ENCODE measurements at places on chromosomes 4 and X.

GRCh38 chr4:80685214-80685613 is 345.3 kb upstream of the BMP3 start:
- no peak for DNase-seq

GRCh38 chr4:22688236-22688635 is 4.5 kb upstream of the GBA3 start:
- no peak for DNase-seq

GRCh38 chrX:151700581-151700980 is 5.3 kb downstream of the PRRG3 start:
- DNase-seq = no peak

DNA sequence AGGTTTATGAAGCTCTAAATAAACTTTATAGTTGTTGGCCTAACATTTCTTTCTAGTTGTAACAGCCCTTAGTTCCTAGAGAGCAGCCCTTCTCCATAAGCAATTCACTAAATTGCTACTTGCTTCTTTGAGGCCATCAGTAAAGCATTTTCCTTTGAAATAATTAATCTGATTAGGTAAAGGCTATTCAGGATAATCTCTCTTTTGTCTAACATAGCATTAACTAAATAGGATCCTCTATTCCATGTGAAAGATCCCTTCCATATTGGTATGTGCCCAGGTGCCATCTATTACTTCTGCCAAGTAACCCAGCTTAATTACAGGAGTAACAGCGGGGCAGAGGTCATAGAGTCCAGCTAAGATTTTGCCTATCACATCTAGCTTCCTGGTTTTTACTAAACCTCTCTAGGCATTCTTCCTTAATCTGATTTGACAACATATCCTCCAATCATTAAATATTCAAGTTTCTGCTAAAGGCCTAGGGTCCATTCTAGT is 1408.0 kb downstream of the PCDH18 start:
- no peak for DNase-seq

- no peak for DNase-seq
These were observed 75.5 kb downstream of the MTMR1 start for GRCh38 chrX:150768580-150769190.

- DNase-seq = no peak
These were observed 1549.3 kb upstream of the ADGRL3 start for GRCh38 chr4:59650861-59651260.

DNA sequence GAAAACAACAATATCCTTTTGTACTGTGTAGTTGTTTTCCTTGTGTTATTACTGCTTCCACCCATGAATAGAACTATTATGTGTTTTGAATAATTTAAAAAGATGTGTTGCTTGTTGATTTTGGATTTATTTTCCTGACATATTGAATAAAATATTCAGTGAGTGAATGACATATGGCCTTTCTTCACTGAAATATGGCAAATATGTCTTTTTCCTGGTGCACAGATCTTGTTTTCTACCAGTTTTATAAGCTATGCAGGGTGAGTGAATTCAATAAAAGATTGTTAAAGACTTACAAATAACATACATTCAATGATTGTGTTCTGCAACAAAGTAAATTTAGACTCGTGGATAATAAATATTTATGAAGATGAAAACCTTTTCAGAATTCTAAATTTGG is 1216.3 kb upstream of the ADGRL3 start:
- DNase-seq = no peak

- no peak for DNase-seq
These were observed 234.7 kb downstream of the DKK2 start for GRCh38 chr4:106801386-106801785.

DNA sequence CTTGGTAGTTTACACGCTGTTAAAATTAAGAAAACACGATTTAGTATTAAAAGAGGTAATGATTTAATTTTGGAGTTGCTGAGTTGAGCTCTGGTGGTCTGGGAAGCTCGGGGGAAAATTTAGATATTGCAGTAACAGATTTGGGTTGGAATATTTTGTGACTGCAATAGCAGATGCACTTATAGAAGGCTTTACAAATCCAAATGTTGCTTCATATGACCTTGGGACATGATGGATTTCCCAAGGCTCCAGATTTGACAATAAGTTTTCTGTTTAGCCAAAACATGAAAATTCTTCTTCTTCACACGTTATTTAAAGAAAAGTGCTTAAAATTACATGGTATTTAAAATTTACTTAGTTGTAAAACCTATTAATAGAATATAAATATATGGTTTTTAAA is 302.0 kb downstream of the SPRY1 start:
- no peak for DNase-seq

- DNase-seq = no peak
These were observed 20.0 kb upstream of the TMPRSS11A start for GRCh38 chr4:67983333-67983732.

GRCh38 chr4:36242629-36243354 is 1.5 kb downstream of the ARAP2 start:
- peak; percentile 27 for DNase-seq

GRCh38 chrX:18390941-18391538 is 34.4 kb upstream of the CDKL5 start:
- DNase-seq = peak; percentile 74

DNA sequence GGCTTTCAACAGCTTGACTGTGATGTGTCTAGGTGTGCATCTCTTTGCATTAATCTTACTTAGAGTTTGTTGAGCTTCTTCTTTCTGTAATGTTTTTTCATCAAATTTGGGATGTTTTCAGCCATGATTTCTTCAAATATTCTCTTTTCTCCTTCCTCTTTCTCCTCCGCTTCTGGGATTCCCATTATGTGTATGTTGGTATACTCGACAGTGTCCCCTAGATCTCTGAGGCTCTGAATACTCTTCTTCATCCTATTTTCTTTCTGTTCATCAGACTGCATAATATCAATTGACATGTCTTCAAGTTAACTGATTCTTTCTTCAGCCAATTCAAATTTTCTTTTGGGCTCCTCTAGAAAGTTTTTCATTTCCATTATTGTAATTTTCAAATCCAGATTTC is 25.9 kb downstream of the STPG2 start:
- DNase-seq = no peak

DNA sequence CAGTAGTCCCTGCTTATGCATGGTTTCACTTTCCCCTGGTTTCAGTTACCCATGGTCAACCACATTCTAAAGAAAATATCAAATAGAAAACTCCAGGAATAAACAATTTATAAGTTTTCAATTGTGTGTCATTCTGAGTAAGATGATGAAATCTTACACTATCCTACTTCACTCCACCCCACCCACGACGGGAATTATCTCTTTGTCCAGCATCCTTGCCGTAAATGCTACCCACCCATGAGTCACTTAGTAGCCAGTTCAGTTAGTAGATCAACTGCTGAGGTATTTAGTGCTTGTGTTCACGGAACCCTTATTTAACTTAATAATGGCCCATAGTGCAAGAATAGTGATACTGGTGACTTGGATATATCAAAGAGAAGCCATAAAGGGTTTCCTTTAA is 91.4 kb downstream of the KLHL13 start:
- no peak for DNase-seq

DNA sequence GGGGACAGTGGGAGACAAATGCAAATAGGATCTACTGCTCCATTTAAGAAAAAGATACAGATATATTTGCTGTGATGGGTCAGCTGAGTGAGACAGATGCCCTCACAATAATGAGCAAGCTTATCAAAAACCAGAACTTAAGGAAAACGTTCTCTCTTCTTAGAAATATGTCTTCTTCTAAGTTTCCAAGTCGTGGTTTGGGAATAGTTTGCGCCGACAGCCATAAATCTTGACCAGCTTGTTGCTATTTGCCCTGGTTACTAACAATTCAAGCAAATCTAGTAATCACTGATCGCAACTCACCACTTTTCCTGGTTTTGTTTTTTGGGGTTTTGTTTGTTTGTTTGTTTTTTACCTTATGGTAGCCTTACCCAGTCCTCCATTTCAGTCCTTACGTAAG is 67.6 kb upstream of the GUCY1A1 start:
- DNase-seq = no peak

DNA sequence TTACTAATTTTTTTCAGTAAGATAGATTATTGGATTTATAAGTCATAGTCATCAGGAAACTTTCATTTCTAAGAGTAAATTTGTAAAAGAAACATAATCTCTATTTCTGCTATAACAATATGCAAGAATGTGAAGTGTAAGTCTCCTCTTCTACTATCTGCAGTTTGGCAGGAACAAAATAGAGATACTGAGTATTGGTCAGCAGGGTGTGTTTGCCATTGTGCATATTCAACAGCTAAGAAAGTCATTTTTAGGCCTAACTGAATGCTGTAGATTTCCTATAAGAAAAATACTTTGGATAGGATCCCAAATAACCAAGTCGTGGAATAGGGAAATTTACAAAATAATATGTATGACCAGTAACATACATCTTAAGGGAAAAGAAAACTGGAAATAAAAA is 253.3 kb upstream of the EPHA5 start:
- no peak for DNase-seq

- DNase-seq = no peak
These were observed 138.9 kb upstream of the GIMD1 start for GRCh38 chr4:106507440-106507839.

- DNase-seq = no peak
These were observed 52.9 kb upstream of the VEGFC start for GRCh38 chr4:176845636-176846035.

GRCh38 chr4:5292101-5292500 is 240.8 kb downstream of the STK32B start:
- no peak for DNase-seq

DNA sequence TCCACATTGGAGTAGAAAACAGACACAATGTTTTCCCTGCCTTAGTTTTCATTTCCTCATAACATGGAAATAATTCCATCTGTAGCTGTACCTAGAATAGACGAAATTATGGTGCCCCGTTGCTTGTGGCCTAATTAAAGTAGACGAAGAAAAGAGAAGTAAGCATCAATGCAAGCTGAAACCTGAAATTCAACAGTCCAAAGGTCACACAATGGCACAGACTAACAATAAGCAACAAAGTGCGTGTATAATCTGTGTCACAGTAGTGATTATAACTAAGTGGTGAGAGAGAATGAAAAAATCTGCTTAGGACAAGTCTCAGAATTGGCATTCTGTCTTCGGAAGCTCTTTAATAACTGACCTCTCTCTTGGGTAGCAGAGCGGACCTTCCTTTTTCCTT is 24.3 kb downstream of the MAGEB17 start:
- DNase-seq = no peak

DNA sequence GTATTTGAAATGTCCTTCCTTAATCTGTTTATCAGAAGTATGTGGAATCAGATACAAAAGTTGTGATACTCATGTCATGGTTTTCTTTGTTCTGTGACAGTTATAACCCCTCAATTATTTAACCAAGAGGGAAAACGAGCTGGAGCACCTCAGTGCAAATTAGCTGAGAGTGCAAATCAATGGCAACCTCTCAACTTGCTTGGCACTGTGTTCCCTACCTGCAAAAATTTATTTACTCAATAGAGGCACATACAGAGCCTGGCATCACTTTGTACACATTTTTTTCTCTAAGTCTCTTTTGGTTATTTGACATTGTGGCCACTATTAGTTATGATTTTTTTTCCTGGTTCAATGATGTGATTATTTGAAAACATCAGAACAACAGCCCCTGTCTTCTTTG is 186.2 kb downstream of the STIM2 start:
- no peak for DNase-seq

DNA sequence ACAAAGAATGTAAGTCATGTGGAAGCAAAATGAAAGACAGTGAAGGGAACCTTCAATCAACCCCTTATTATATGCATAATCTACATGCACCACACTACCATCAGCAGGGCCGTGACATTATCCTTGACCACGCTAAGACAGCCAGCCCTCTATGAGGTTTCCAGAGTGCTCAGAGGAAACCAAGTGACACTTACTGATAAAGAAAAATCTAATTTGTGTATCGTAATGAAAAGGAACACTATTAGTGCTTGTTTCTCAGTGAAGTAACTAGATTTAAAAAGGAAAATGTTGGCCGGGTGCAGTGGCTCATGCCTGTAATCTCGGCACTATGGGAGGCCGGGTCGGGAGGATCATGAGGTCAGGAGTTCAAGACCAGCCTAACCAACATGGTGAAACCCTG is 56.4 kb downstream of the ABCG2 start:
- DNase-seq = no peak

DNA sequence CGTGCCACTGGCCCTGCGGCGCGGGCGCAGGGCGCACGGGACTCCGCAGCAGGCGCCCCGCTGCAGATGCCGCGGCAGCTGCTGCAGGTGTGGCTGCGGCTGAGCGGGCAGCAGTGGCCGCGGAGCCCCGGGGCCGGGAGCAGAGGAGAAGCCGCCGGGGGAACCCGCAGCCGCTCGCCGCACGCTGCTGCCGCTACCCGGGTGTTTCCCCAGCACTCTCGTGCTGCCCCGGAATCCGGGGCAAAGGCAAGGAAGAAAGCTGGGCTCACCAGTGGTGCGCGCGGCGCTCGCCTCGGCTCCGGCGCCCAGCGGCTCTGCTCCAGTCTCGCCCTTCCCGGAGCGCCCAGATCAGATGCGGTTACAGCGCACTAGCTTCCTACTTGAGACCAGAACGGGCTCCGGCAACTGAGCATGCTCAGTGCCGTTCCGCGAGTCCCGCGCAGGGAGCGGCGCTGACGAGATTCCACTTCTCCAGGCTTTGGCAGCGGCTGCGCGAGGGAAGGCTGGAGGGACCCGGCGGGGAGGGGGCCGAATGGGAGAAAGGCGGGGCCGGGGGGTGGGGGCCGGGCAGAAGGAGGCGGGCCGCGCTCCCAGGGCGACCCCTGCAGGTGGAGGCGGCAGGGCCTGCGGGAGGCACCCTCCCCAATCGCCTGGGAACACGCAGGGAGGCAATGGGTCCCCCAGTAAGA is at the start of gene APBB2:
Gene APBB2 (minus strand): TSS at position 407 of the 689 bp plus-strand sequence. CDS start 181,288 bp downstream, outside the sequence.
- DNase-seq = peak; percentile 46

- no peak for DNase-seq
These were observed 175.0 kb downstream of the PPP3CA start for GRCh38 chr4:101172369-101172768.

DNA sequence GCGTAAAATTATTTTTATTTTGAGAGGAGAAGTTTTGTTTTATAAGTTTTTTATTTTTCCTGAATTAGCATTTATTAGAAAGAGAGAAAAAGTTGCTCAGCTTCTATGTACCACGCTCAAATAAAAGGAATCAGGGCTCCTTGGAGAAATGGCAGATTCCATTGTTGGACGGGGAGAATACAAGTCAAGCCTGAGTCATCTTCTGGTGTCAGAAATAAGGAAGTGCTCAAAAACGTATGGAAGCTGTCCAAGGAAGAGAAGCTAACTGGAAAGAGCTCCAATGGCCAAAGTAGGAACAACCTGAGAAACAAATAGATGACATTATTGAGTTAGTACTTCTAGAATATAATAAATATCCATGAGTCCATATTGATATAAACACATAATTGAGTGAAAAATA is 89.3 kb upstream of the NEIL3 start:
- DNase-seq = no peak

DNA sequence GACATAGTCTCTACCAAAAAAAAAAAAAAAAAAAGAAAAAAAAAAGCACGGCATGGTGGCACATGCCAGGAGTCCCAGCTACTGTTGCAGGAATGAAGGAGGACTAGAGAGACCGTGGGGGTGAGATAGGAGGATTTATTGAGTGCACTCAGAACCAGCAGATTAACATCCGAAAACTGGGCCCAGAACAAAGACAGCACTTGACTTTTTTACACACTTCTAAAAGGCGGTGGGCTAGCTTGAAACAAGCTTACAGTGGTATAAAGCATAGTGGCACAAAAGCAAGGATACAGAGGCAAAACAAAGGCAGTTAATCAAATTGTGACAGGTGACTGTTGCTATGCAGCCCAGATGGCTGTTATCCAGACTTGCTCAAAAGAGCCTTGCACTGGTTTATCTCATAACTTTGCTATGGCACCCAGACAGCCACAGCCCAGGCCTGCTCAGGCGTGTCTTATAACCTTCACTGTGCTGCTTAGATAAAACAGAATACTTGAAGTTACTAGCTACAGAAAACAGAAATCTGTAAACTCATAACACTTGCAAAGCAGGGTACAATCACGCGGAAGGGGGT is 9.9 kb upstream of the PI4K2B start:
- DNase-seq = peak; percentile 17

Data from activated CD8-positive, alpha-beta T cell treated with anti-CD3 and anti-CD28 coated beads for 36 hours (primary cell).